ENCODE measurements at places on chromosomes 7 and 10.

GRCh38 chr7:104341546-104341945, 13.1 kb downstream of the LHFPL3 start:
- DNase-seq, result no peak

DNA sequence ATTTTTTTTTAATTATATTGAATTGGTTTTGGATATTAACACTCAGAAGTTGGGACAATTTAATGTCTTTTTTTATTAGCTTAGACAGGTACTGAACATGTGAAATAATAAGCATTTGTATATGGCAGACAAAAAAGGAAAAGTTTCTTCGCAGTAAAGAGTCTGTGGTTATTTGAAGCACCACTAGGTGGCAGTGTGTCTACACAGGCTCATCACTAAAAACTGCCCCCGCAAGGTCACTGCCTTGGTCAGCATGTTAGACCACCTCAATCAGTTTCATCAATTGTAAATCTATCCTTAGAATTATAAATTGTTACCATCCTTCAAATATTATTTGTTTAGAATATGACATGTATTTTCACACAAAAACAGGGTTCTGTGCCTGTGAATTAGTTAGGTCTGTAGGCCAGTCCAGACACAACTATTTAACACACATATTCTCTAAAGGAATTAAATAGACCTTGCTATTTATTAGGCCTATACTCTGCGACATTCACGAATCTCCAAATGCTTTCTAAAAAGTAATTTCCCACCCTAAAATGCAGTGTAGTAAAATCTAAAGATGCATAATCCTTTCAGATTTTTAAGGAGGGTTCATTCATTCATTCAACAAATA, 17.0 kb downstream of the PNLIPRP3 start:
- no peak for DNase-seq

- DNase-seq, result no peak
Measured at GRCh38 chr7:158261362-158262235, 326.0 kb downstream of the PTPRN2 start.

DNA sequence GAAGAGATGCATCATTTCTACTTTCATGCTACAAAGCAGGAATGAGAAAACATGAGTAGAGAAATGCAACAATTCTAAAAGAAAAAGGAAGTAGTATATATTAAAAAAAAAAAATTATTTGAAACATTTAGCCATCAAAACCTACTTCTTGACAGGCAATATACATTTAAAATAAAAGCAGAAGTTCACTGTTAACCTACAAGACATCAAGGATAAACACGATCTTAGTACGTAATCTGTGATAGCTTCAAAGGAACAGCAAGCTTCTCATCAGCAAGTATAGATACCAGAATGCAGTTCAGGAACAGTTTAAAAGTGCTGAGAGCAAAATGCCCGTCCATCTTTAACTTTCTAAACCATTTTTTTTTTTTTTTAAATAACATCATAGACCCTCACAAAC, 36.9 kb downstream of the MALSU1 start:
- no peak for DNase-seq

DNA sequence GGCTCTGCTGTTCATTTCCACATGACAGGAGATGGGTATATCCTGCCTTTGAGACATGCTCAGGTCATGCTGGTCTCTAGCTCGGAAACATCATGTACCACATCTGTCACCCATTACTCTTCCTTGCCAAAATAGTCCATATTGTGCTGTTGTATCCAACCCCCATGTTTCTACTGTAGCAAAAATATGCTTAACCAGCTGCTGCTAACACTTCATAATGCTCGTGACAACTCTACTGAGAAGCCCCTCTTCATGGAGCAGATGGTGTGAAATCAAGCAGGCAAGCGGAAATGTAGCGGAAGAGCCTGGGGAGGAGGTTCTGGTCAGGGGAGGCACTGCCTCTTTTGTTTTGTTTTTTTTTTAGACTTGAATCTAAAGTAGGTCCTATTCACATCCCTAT, 82.9 kb downstream of the NPY start:
- no peak for DNase-seq

GRCh38 chr7:78768859-78769258, 684.6 kb downstream of the MAGI2 start:
- no peak for DNase-seq

- no peak for DNase-seq
Measured at GRCh38 chr10:71493741-71494140, 97.0 kb downstream of the CDH23 start.

DNA sequence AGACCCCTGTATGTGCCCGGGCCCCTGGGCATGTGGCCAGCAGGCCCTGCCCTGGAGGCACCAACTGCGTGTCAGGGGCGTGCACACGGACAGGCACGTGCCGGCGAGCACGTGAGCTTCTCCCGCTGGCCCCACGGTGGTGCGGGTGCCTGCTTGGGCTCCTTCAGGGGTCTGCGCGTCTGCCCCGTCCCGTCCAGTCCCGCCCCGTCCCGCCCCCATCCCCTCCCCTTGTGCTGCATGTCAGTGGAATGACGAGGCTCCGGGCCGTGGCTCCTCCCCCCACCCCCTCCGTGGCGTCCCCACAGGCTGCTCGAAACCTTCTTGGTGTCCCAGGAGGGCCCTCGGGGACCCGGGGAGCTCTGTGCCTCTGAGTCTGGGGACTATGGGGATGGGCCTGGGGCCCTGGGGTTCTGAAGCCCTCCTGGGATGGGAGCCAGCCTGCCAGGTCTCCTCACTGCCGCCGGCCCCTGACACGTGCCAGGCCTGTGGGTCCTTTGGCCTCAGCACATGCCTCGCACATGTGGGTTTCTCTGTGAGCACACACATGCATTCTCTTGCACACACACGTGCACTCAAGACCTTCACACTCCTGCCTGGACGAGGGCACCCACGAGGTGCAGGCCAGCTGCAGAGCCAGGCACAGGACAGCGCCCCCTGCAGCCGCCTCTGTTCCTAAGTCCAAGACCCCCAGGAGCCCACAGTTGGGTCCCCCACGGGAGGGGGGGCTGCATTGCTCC, 27.5 kb upstream of the AMZ1 start:
- no peak for DNase-seq

DNA sequence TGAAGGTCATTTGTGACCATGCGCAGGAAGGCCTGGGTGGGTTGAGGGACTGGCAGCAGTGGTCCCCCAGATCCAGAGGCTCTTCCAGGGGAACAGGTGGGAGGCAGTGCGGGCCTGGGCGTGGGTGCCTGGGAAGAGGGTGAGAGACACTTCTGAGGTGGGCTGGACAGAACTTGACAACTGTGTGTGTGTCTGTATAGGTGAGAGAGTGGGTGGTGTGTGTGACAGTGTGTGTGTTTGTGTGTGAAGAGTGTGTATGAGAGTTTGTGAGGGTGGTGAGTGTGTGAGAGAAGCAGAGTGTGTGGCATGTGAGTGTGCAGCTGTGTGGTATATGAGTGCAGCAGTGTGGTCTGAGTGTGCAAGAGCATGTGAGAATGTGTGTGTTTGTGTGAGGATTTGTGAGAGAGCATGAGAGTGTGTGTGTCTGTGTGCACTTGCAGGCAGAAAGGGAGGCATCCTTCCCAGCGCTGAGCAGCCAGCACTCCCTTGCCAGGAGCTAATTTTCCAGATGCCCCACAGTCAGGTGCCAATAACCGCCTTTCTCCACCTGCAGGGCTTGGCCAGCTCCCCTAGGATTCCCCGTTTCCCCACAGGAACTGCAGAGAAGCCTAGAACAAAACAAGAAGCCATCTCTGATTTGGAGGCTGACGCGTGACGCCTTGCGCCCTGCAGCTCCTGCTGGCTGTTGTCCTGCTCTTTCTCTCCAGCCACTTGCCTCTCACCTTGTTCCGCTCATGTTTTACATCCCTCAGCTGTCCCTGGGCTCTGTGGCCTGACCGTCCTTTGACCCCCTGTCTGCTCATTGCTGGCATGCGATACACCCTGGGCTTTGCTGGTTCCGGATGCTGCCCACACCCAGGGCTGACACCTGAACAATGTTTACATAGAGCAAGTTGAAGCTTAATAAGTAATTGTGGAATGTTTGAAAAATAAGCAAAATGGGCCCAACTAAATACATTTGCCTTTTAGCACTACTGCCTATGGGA, 88.0 kb downstream of the TMEM178B start:
- DNase-seq, result no peak

GRCh38 chr10:12377658-12378290, 28.4 kb downstream of the CAMK1D start:
- peak; percentile 59 for DNase-seq

DNA sequence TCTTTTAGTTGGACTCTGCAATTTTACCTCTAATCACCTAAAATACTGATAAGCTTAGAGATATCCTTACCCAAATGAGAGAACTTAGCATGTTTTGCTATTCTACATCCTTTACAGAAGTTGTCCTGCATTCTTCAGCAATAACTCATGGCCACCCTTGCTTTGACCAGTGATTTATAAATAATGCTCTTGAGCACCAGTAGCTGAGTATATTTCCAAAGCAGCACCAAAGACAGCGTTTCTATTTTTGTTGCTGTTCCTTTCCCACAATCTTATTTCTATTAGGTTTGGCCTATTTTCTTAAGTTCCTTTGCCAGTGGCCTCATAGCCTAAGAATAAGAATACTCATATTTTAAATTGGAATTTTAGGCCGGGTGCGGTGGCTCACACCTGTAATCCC, 15.0 kb downstream of the ARPC1A start:
- no peak for DNase-seq

- no peak for DNase-seq
Measured at GRCh38 chr7:81956520-81956919, 186.7 kb upstream of the HGF start.

DNA sequence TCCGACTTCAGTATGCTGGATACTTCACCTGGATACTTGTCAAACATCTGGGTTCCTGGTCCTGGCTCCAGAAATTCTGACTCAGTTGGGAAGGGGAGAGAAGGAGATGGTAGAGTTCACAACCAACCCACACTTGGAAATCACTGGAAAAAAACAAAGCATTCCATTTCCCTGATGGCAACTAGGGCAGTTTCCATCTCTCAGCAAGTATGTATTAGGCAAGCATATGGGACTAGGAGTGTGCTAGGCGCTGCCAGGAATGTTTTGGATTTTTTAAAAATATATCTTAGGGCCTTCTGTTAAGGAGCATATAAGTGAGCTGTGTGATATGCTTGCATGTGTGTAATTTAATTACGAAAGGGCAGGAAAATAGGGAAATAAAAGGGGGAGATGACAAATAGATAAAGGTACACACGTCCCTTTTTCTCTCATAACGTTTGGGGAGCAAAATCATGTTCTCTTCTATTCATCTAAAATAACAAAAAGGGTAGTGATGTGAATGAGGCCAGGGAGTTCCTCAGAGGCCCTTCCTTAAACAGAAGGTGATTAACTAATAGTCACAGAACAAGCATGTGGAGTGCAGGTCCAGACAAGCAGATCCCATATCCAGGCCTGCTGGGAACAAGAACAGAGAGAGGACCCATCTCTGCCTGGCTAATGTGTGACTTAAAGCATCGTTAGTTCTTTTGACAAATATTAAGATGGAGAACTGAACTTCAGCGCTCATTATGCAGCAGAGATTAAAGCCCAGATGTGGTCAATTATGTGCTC, 64.5 kb upstream of the NFE2L3 start:
- no peak for DNase-seq

DNA sequence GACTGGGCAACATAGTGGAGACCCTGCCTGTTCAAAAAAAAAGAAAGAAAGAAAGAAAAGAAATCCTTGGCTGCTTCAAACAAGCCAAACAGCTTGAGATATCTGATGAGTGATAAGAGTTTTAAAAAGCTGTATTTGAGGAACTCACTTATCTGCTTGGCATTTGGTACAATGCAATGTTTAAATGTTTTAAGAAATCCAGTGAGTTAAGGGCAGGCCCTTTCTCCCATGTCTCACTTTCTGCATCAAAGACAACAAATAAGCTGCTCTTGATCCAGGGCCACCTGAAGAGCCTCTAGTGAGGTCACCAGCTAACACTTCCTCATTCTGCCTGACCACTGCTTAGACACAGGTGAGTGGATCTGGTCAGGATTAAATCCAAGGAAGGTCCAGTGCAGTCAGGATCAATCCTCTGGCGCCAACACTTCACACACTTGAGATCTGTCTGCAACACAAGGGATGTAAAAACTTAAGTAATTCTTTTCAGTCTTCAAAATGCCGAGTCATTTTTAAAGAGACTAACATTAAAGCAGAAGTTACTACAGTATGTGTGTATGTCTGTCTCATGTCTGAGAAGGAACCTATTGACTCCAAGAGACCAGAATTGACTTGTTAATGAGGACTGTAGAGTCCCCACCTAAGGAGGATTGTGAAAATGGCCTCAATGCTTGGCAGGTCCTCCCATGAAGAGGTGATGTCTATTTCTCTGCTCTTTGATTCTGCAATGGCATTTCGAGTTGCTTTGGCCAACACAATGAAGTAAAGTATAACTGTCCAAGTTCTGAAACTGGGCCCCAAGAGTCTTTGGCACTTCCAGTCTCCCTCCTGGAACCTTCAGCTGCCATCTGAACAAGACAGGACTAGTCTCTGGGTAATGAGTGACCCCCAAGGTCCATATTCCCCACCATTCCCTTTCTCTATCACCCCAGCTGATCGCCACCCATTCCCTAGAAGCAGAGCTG, 43.1 kb downstream of the CREB3L2 start:
- DNase-seq, result no peak

GRCh38 chr10:126459878-126460481, 71.7 kb upstream of the ADAM12 start:
- DNase-seq, result no peak
